ENCODE measurements at places on chromosomes 3 and 15.

- DNase-seq = no peak
Observed at GRCh38 chr3:150419959-150420358, 11.9 kb downstream of the TSC22D2 start.

DNA sequence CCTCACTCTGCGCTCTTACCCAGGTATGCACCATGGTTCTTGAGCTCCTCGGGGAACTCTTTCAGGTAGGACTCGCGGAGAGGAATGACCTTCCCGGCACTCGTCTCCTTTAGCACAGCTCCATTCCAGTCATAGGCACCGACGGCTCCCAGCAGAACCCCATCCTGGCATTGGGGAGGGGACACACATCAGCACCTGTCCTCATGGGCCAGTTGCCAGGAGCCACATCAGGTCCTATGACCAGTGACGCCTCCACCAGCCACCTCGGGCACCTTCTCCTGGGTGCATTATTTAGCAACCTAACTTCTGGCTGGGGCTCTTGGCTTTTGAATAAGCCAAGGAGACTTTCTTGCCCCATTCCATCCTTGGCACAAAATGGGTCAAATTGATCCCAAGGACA lies 61.9 kb downstream of the FEM1B start:
- no peak for DNase-seq

GRCh38 chr15:93052090-93052879 lies 36.7 kb downstream of the RGMA start:
- DNase-seq = peak; percentile 31

- no peak for DNase-seq
Observed at GRCh38 chr15:68369931-68370767, 61.8 kb downstream of the ITGA11 start.

DNA sequence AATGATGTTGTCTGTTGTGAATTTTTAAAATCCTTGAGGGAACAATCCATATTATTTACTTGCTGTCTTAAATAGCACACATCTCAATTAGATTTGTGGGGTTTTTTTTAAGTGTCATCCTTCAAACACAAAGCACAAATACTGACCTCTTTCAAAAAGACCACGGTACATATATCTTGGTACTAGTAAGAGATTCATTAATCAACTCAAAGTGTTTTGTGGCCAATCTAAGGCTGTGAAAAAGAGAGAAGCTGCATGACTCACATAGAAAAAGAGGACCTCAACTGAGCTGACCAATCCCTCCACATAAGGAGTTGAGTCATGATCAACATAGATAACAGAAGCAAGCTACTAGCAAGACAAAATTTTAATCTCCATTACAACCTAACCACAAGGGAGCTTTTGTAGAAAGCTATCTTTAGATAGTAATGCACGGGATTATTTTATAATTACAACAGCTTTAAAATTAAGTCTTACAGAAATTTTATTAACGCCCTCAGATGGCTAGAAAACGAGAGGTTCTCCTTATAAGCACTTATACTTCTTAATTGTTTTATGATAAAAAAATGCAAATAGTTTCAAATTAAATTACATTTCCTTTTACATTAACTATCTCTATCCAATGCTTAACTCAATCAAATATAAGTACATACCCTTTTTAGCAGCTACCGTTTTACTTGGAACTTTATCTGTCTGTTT lies 60.5 kb downstream of the TOP2B start:
- DNase-seq = no peak

DNA sequence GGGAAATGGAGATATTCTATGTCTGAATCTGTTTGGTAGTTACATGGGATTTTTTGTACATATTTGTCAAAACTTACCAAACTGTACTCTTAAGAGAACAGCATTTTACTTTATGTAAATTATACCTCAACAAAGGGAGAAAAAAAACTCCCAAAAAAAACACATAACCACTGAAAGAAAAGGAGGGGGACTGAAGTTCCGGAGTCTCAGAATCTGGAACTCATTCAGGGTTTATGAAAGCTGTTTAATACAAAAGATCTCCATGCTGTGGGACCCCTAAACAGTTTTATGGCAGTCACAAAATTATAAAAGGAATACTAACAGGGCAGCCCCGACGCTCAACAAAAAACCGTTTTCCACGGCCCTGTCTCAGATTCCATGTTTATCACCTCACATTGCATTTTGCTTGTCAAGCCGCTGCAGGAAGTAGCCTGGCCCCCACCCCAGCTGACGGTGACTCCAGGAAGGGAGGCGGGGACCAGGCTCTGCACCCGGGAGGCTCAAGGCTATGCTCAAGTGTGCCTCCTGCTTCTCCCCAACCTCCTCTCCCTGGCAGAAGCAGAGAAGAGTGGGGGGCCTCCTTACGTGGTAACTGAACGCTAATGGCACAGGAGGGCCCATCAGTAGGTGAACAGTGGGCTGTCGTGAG lies 29.3 kb downstream of the RFT1 start:
- DNase-seq = no peak

GRCh38 chr15:33737687-33738601 lies 230.4 kb upstream of the CHRM5 start:
- DNase-seq = peak; percentile 19

DNA sequence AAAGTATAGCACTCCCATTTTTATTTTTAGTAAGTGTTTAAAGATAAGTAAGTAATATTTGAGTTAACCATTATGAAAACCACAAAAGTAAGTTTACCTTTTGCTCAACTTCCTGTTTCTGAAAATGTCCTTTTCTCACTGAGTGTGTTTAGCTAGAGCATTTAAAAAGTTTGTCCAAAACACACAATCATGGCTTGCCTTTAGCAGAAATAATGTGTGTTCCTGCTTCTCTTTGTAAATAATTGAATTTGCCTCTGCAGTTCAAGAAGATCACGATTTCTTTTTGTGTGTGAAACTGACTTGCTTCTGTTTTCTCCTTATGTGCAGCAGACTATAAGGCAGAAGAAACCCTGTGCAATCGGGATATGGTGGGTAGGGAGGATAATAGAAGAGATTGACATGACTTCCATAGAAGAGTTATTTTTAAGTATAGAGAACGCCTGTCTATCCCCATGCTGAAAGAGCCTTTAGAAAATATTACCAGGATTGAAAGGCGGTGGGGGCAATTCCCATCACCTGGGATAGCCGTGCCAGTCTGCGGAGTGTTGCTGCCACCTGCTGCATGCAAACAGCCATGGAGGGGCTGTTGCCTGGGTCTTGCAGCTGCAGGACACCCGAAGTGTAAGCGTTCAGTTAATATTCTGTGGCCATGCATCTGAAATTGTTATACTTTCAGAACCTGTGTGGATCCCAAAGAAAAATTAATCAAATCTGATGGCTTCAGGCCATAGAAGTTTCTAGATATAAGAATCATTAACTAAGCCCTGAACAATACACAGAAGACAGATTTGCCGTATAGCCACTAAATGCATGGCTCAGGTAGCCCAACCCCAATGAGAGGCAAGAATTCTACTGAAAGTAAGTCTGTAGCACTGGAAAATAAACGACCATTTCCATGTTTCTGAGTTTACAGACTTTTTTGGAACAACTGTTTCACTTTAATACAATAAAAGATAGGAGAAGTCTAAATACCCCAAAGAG lies 2.4 kb upstream of the CD96 start:
- DNase-seq = peak; percentile 74

GRCh38 chr3:115633467-115633866 lies 10.2 kb downstream of the GAP43 start:
- DNase-seq = no peak

GRCh38 chr3:150309557-150309956 lies 98.5 kb upstream of the TSC22D2 start:
- DNase-seq = no peak

- DNase-seq = no peak
Observed at GRCh38 chr3:143066033-143066432, 53.5 kb upstream of the CHST2 start.

GRCh38 chr3:183618542-183618941 lies 16.9 kb upstream of the KLHL24 start:
- no peak for DNase-seq

DNA sequence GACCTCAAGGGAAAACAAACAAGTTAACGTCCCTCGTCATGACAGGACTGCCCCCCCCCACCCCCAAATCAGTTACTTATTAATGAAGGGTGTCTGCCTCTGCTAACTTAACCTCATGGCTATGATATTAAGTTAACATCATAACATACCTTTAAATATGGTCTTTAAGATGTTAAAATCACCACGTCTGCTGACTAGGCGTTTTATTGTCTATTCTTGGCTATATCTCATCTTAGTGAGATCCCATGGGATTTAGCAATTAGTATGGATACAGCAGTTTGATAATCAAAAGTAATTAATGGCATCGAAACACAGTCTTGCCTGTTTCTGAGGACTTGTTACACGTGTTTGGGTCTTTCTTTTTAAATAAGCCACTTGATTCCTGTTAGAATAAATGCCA lies 186.9 kb downstream of the FOXB1 start:
- DNase-seq = no peak

- DNase-seq = no peak
Observed at GRCh38 chr3:39112113-39112512, 4.6 kb downstream of the TTC21A start.

- no peak for DNase-seq
Observed at GRCh38 chr3:64266983-64267382, 41.7 kb upstream of the PRICKLE2 start.

- DNase-seq = peak; percentile 61
Observed at GRCh38 chr3:141401573-141402475, 33.5 kb downstream of the ZBTB38 start.

- no peak for DNase-seq
Observed at GRCh38 chr15:64006642-64007041, 39.6 kb downstream of the DAPK2 start.

DNA sequence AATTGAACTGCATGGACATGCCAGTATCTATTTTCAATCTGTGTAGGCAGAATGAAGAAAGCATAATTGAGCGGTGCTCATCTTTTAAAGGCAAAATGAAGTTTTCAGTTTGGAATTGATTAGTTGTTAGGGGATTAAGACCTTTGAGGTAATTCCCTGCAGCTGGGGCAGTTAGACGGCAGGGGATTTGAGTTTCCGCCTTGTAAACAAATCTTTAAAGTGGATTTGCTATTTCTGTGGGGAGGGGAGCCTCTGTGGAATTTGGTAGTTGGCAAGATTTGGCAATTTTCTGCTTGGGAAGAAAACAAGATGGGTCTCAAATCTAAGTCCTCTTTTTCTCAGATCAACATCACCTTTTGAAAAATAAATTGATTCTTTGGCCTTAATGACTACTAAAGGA lies 212.5 kb upstream of the CNTN6 start:
- no peak for DNase-seq

- peak; percentile 5 for DNase-seq
Observed at GRCh38 chr15:84914909-84915605, 30.6 kb downstream of the SLC28A1 start.

Data from CD4-positive, alpha-beta T cell treated with Interleukin-10 for 1 hour (primary cell).